ENCODE measurements at places on chromosomes 3 and 15.

DNA sequence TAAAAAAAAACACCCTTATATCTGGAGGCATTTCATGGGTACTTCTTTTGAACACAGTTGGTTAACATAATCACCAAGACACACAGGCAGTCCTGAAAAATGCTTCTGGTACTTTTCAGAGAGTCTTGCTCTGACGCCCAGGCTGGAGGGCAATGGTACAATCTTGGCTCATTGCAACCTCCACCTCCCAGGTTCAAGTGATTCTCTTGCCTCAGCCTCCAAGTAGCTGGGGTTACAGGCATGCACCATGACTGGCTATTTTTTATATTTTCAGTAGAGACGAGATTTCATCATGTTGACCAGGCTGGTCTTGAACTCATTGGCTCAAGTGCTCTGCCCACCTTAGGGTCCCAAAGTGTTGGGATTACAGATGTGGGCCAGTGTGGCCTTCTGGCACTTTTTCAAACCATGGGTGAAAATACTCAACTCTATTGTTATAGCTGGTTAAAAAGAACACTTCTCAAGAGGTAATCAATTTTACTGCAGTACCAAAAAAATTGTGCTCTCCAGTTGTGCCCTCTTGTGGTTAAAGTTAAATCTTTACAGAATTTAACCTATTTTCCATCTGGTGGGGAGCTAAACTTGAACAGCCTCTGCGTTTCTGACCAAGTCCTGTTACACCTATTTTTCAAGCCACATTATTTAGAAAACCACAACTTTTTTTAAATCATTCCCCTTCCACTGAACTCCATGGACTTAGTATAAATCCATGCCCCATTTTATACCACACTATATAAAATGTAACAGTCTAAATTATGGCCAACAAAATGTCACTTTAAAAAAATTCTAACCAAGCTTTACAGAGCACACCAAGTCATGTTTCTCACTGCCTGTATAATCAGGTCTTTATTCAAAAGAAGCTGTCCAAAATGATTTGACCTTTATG is 1.2 kb upstream of the SNAPC5 start:
- DNase-seq = peak; percentile 60

GRCh38 chr3:123331006-123331405 is 117.9 kb downstream of the ADCY5 start:
- no peak for DNase-seq

DNA sequence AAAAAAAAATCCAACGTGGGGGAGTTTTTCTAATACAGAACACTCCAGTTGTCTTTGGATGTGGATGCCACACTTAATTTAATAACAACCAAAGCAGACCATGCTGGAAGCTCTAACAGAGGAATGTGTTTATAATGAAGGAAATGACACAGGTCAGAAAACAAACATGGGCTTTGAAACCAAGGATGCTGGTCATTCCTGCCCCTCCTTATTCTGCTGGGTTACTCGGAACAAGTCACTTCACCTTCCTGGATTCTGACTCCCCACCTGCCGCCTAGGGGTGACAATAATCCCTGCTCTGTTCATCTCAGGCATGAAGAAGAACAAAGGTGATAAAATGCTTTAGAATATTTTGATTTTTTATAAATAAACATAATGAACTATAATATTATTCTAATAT is 240.9 kb upstream of the ADAMTS9 start:
- DNase-seq = no peak

- no peak for DNase-seq
Measured at GRCh38 chr3:150419076-150419868, 11.2 kb downstream of the TSC22D2 start.

DNA sequence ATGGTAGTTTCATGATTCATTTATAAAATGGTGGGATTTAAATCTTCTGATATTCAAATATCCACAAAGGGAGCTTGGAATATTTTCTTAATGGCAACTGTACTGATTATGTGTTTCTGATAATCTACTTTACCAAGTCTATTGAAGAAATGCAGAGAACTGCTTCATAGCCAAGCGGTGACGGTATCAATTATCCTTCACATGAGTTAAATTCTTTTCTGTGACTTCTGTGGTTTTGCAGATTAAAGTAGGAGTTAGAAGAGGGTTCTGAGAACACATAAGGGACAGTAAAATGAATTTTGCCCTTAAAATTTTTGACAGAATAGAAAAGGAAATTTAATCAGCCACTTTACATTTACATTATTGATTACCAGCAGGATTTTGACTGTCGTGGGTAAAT is 563.2 kb downstream of the GBE1 start:
- DNase-seq = no peak

GRCh38 chr3:146476094-146476740 is 6.9 kb upstream of the PLSCR2 start:
- DNase-seq = no peak

DNA sequence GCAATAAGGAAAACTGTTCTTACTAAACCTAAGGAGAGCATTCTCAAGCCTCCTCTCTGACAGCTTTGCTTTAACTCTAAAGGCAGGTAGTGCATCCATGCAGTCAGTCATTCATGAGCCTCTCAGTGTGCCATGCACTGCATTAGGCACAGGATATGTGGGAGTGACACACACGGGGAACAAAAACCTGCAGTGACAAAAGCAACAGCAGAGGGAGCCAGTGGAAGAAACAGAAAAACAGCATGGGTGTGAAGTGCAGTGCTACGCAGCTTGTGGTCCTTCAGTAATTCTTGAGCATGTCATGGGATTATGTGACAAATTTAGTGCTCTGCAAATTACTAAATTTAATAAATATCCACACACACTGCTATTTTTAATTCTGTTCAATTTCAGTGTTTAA is 230.7 kb downstream of the BBX start:
- DNase-seq = peak; percentile 35
